ENCODE measurements at places on chromosomes 6 and 20.

DNA sequence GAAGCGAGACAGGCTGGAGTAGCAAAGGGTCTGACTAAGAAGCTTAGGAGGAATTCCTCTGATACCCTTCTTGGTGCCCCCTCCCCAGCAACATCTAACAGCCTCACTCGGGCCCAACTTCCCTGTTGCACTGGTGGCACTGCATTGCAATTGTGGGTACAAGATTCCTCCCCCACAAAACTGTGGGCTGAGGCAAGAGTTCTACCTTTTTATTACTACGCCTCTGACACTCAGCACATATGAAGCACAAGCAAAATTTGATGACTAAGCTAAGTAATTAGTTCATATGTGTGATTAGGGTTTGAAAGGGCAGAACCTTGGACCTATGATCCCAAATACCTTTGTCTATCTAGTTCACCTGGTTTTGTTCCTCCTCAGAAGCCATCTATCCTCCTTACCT is 83.5 kb downstream of the ZHX3 start:
- no peak for DNase-seq

DNA sequence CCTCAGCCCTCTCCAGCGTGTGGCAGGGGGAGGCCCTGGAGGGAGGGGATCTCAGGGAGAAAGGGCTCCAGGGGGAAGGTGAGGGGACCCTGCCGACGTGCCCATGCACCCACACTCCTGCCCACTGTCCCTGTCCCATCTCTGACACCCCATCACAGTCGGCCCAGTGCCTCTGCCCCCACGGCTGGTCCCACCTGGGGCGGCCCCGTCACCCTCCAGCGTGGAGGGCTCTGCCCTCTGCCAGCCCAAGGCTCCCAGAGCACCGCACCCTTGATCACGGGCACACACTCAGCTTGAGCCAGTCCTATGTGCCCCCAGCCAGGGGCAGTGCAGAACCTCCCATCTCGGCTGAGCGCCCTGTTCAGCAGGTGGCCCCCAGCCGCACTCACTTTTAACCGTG is 9.2 kb downstream of the SLC4A11 start:
- DNase-seq = no peak

DNA sequence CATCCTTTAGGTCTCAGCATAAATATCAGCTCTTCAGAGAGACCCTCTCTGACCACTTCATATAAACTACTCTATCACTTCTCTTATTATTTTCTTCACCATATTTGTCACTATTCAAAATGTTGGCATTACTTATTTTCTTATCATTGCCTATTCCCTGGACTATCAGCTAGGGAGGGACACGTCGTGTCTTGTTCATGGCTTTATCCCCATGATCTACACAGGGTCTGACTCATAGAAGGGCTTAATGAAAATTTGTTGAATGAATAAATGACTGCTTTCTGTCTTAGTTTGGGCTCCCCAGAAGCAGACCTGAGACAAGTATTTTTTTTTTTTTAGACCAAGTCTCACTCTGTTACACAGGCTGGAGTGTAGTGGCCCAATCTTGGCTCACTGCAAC is 3.0 kb upstream of the CDK5RAP1 start:
- no peak for DNase-seq

GRCh38 chr20:1897965-1898464 is 2.8 kb downstream of the SIRPA start:
- no peak for DNase-seq

GRCh38 chr6:85044361-85044760 is 280.0 kb upstream of the TBX18 start:
- no peak for DNase-seq

DNA sequence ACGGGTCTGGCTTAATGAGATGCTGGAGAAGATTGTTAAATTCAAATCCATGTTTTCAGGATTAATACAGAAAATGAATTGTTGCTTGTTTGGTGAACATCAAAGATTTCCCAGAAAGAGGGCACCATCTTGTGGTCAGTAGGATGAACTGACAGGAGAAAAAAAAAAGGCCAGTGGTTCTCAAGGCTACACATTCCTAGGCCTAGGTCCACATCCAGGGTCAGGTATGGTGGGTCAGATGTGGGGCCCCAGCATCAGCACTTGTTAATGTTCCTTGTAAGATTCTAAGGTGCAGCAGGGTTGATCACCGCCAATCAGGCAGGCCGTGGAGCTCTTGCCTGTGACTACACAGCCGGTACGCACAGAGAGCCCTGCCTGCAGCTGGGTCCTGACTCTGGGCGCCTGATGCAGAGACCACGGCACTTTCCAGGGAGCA is 34.0 kb upstream of the FOXO3 start:
- no peak for DNase-seq

DNA sequence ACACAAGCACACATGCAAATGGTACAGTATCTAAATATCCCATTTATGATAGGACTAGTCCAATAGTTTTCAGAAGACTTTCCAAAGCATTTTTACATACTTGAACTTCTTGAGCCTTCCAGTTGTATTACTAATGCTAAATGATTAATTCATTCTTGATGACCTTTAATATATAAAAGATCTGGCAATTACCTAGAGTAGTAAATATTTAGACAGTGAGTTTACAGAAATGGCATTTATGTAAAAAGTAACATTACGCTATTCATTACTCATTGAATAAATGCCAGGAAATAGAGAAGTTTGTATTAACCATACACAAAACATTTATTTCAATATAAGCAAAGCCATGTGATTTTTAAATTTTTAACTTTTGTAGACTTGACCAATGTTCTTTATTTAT is 158.8 kb downstream of the DST start:
- no peak for DNase-seq

- no peak for DNase-seq
Observed at GRCh38 chr20:8438748-8439147, 306.7 kb downstream of the PLCB1 start.

- no peak for DNase-seq
Observed at GRCh38 chr6:20900389-20901160, 366.3 kb downstream of the CDKAL1 start.

DNA sequence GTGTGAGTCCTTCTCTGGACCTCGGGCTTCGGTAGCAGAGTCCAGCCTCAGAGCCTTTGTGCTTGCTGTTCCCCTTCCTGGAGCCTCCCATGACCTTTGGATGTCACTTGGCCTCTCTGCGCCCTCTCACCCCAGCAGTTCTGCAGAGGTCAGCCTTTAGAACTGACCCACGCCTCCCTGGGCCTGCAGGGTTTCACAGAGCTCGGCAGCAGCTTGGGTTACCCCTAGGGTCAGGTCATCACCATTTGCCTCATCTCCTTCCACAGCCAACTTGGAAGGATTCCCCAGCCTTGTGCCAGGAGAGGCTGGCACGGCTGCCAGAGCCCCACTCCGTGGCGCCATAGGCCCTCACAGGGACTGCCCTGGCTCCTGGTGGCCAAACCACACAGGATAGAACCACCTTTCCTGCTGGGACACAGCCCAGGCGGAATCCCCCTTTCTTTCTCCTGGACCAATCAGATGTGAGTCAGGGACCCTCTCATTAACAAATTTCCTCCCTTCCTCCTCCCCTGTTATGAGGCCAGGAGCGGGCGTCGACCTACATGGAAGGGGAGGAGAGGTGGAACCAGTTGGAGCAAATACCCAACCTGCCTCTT is 13.9 kb upstream of the SIRPA start:
- DNase-seq = no peak

DNA sequence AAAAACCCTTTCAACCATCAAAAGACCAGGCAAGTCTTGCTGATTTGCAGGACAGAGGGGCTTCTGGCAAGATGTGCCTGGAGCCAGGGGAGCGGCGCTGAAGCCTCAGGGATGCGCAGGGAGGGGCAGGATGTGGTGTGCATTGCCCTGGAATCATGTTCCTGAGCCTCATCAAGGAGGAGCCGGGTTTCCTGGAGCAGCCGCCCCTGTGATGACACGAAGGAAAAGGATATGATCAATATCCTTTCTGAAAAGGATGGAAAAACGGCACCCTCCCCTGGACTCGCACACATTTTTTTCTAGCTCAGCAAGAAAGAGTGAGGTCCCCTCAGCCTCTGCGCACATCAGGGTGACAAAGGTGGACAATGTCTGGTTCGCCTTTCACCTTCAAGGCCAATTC is 173.1 kb upstream of the SSTR4 start:
- no peak for DNase-seq

DNA sequence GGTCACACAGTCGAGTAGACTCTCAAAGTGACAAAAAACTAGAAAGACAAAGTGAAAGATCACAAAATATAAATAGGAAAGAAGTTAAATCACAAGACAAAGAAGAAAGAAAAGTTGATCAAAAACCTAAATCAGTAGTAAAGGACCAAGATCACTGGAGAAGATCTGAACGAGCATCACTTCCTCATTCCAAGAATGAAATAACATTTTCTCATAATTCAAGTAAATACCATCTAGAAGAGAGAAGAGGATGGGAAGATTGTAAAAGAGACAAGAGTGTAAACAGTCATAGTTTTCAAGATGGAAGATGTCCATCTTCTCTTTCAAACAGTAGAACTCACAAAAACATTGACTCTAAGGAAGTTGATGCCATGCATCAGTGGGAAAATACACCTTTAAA is 31.6 kb upstream of the GJA10 start:
- no peak for DNase-seq

DNA sequence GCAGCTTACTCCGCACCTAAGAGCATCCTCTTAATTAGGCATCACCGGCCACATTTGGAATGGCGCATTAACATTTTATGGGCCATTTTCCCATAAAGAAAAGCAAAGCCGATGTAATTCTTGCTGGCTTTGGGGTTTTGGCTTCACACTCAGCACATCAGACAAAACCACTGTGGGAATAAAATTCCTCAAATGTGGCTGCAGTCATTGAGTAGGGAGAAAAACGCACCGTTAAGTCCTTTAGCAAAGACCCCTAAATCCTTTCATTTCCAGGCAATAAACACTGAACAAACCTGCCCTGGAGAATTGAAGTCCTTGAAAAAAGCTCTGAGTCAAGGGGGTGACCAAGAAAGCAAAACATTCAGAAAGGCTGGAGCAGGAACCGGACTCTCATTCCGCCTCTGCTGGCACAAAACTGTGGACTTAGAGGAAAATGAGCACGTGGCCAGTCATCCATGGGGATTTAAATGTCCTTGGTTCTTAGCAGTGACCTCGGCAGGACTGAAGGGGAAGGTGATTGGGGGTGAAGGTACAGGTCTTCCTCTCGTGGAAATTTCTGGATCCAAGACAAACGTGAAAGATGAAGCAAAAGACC is 102.9 kb downstream of the CDH4 start:
- no peak for DNase-seq

- DNase-seq = no peak
Observed at GRCh38 chr20:53276143-53276542, 304.0 kb downstream of the TSHZ2 start.

- DNase-seq = no peak
Observed at GRCh38 chr6:32950449-32950848, 2.4 kb downstream of the HLA-DMA start.

- DNase-seq = no peak
Observed at GRCh38 chr6:129980821-129981220, 37.6 kb upstream of the L3MBTL3 start.

GRCh38 chr6:136031982-136032381 is 180.5 kb downstream of the PDE7B start:
- DNase-seq = no peak

- DNase-seq = no peak
Observed at GRCh38 chr20:47701612-47702011, 83.7 kb downstream of the SULF2 start.

- no peak for DNase-seq
Observed at GRCh38 chr6:47357827-47358226, 48.1 kb upstream of the TNFRSF21 start.

All from stimulated activated CD4-positive, alpha-beta T cell treated with anti-CD3 and anti-CD28 coated beads, Interleukin-2, amount 100 ng/mL, for 48 hours (primary cell).